ENCODE measurements at places on chromosomes 12 and 14.

GRCh38 chr14:92924247-92924646 lies 1.3 kb downstream of the CHGA start:
- no peak for DNase-seq

GRCh38 chr12:117097159-117097558 lies 2.1 kb downstream of the TESC start:
- DNase-seq = peak; percentile 48

- DNase-seq = no peak
These were observed at the start of gene TAMALIN for GRCh38 chr12:52006726-52007157. Gene TAMALIN (plus strand): TSS chr12:52006946. CDS start chr12:52007020, 74 bp downstream.

DNA sequence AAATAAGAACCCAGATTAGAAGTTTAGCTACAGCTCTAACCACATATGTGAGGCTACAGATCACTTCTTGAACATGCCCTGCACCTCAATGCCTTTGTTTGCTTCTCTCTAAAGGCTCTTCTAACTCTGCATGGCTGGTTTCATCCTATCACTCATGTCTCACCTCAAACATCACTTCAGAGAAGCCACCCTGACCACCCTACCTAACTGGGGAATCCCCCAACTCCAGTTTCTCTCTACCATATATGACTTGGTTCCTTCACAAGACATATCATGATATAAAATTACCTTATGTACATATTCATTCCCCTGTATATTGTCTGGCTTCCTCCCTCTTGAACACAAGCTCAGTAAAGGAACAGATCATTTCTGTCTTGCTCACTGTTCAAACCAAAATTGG lies 250.2 kb upstream of the GRIP1 start:
- no peak for DNase-seq

- no peak for DNase-seq
These were observed 4.7 kb downstream of the CLEC2D start for GRCh38 chr12:9674226-9674590.

- DNase-seq = no peak
These were observed 774 bp upstream of the SLC2A13 start for GRCh38 chr12:40106655-40107054.

DNA sequence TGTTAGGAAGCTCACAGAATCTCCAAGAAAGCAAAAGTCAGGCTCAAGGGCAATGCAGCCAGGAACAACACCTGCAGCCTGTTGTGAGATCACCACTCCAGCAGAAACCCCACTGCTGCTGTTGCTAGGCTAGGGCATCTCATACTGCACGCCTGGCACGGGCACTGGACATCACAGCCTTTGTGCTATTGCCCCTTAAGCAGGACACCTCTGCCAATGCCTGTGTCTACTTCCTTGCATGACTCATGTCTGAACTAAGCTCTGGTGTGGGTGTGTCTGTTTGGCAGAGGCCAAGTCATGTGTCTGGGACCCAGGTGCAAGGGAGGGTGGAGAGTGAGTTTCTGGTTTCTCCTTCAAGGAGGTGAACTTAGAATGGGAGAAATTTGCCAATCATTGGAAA lies 10.0 kb upstream of the DDX47 start:
- no peak for DNase-seq

DNA sequence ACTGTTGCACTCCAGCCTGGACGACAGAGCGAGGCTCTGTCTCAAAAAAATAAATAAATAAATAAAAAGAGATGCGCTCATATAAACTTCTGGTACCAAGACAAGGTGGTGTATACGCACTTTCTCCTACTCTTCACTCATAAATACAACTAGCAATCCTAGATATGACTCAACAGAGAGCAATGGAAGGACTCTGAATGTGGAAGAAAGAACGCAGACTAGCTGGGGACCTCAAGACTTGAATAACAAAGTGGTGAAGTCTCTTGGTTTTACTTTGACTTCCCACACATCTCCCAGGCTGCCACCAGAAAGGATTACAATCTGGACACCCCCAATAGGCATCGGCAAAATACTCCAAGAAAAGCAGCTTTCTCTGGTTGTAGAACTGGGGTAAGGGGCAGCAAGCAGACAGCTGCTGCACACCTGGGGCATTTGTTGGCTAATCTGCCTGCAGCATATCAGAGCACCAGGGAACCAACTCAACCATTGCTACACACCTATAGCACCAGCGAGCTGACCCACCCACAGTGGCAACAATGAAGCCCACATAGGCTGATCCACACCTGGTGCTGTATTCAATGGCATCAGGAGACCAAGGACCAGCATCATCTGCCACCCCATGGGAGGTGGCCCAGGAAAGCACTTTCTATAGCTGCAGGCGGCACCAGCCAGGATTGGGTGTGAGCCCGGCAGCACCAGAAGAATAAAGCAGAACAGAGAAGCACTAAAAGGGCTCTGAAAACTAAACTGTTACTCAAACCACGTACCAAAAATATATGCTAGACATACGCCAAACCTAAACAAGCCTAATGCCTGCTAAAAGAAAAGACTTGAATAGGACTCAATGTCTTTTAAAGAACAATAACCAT lies 1231.7 kb upstream of the TMEM132C start:
- no peak for DNase-seq

- DNase-seq = peak; percentile 96
These were observed at the start of gene SLC38A2 for GRCh38 chr12:46372544-46373300. Gene SLC38A2 (minus strand): TSS chr12:46372773. CDS start chr12:46371293, 1,480 bp downstream.

- no peak for DNase-seq
These were observed 129.3 kb upstream of the PTPRQ start for GRCh38 chr12:80314741-80315140.

GRCh38 chr14:31456841-31457664 lies at the start of gene DTD2:
Gene DTD2 (minus strand): TSS chr14:31457506. CDS start chr14:31457393, 113 bp downstream.
- peak; percentile 98 for DNase-seq

GRCh38 chr14:43005807-43006206 lies 1399.1 kb downstream of the LRFN5 start:
- no peak for DNase-seq

DNA sequence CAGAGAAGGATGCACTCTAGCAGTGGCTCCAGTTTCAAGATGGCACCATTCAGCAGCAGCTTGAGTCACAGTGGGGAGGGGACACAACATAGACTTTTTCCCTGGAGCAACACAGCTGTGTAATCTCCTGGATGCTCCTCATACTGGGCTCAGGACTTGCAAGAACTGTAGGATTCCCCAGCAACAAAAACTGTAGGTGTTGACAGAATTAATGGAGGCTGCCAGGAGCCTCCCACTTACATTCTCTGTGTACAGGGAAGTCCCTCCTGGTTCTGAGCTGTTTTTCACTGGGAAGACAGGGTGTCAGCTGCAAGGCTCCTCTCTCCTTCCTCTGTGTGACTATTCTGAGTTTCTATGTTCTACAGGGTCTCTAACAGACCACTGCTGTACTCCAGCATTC lies 217.9 kb downstream of the KIF21A start:
- DNase-seq = no peak

- peak; percentile 59 for DNase-seq
These were observed 18.9 kb downstream of the DNAL1 start for GRCh38 chr14:73663548-73664212.

DNA sequence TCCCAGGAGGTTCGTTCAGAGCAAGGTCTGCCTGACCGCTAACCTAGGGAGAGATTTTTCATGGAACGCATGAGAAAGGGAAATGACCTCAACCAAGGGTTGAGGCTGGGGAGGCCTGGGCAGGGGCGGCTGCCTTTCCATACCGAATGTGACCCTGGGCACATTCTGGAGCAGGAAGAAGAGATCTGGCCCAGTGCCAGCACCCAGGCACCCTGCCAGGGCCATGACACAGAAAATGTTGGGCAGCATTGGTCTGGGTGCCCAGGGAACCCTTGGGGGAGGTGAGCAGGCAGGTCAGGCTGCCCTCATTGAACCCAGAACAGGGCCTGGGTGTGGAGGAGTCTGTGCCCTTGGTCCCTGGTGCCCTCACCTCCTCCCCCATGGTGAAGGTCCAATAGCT lies 106.8 kb downstream of the CALM1 start:
- DNase-seq = no peak

- DNase-seq = no peak
These were observed 63.9 kb downstream of the ANO2 start for GRCh38 chr12:5881101-5881606.

DNA sequence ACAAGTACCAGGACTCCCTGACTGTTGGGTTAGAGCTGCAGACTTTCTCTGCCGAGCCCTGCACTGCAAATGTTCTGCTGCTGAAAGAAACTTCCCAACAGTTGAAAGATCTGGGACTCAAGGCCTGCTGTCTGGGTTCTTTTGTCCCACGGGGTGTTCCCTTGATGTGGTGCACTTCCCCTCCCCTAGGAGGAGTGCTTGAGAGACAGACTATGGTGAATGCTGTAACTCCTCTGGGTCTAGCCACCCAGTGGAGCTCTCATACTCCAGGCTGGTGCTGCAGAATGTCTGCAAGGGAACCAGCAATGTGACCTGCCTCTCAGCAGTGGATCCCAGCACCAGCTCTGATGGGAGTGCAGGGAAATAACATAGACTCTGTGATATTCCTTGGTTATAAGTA lies 129.2 kb upstream of the SLCO1B1 start:
- no peak for DNase-seq

DNA sequence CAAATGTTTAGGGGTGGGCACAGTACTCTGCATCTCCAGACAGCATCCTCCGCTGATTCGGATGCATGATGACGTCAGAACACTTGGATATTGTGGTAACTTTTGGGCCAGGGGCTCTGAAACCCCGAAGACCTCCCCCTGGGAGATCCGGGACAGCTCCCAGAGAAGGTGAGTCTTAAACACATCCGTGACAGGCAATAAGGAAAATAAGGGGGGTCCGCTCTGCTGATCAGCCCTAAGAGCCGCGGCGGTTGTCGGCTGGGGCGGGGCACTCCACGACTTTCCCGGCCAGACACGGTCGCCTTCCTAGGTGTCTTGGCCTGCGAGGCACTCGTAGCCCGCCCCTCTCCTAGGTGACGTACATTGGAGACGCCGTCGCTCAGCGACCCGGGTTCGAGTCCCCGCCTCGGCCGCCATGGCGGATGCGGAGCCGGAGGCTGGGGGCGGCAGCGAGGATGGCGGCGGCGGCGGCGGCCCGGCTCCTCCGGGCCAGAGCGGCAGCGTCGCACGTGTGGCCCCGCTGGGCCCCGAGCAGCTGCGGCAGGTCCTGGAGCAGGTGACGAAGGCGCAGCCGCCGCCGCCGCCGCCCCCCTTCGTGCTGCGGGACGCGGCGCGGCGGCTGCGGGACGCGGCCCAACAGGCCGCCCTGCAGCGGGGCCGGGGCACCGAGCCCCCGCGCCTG lies at the start of gene ZNF839:
Gene ZNF839, plus strand, starts transcription at position 396 of the 682 bp plus-strand sequence. Its CDS starts 20 bp downstream, at position 416.
- peak; percentile 89 for DNase-seq

DNA sequence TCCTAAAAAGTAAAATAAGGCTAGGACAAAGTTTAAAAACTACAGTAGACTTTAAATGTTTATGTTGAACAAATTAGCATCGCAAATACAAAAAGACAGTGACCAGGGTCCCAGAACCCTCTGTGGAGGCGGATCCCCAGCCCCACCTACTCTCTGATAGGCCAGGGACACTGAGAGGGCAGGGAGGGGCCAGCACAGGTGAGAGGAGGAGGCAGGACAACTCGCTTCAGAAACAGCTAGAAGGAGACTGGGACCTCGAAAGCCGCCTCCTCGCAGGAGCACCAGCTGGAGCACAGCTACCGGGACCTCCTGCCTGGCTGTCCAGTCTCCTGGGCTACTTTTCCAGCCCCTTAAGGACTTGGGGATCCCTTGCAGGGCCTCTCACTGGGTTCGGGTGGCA lies 992 bp downstream of the DNAH10 start:
- DNase-seq = no peak

GRCh38 chr12:93157279-93157678 lies 220.4 kb upstream of the NUDT4 start:
- no peak for DNase-seq

- no peak for DNase-seq
These were observed 52.3 kb downstream of the FNTB start for GRCh38 chr14:65038966-65039365.

DNA sequence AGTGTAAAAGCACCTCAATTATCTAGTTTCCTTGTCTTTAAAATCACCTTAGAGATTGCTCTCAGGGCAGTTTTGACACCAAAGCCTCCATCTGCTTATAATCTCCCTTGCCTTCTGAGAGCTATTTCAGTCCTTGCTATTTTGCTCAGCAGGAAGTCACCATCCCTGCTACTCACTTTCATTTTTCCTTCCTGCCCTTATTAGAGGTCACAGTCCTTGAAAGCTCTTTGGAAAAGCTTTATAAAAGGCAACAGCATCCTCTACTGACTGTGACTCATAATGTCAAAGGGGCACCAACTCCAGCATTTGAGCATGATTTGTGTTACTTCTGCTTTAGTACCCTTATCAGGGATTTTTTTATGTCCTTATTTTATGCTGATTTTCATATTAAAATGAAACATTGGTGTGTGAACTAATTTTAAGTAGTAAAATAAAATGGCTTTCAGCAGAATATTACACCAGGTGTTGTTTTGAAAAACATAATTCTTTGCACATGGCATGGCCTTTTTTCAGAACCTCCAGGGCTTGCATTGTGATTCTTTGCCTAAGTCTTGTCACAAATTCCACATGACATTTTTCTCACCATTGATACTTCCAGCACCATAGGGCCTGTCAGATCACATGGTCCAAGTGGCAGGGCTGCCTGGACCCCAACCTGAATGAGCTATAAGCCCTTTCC lies 213.0 kb downstream of the ADAMTS20 start:
- peak; percentile 18 for DNase-seq

DNA sequence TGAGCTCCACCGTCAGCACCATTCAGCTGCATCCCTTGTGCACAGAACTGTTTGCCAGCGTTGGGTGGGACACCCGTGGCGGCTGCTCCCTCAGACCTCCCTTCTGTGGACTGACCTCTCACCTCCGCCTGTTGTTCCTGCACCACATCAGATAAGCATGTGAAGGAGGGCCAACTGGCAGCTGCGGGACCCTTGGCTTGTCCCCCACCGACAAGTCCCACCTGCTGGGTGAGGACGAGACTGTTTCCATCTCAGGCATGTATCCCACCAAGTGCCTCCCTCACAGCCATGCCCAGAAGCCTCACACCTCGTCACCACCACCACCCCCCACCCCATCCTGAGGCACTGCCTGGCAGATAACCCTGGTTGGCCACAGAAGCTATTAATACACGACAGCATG lies 18.6 kb upstream of the TEAD4 start:
- DNase-seq = no peak

- DNase-seq = no peak
These were observed 106.6 kb downstream of the DYRK2 start for GRCh38 chr12:67754933-67755697.

DNA sequence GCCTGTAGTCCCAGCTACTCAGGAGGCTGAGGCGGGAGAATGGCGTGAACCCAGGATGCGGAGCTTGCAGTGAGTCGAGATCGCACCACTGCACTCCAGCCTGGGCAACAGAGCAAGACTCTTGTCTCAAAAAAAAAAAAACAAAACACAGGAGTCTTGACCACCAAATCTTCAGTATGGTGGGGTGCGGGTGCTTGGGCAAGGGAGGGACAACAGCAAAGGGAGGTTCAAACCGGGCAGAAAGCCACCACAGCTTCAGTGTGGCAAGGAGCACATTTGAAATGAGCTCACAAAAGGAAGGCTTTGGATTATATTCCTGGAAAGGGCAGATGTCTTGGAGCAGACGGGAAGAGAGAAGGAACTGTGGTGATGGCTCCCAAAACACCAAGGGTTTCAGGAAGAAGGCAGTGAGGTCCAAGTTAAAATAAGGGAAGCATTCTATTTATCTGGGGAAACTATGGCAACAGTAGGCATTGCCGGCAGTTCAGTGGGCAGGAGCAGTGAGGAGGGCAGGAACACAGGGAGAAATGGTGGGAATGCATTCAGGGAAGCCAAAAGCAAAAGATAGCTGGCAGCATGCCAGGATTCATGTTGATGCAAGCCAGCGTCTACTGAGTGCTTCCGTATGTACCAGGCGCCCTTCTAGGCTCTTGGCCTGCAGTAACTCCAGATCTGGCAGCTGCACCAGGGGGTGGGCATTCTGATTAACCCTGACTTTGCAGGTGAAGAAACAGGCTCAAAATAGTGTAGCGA lies 51.0 kb upstream of the SRSF5 start:
- DNase-seq = peak; percentile 60

Data from putamen (tissue), 1 donor.